Esophagus muscularis mucosa (tissue), 4 donors: ENCODE measurements at places on chromosomes 3 and 15. TPM values are rescaled to one million over a fixed set of nuclear protein-coding genes. Genes with fewer than 3 reads are reported as not detected.

Gene GOLGA8M
- 1.7 TPM for total RNA-seq

Gene SLC9A9
- 15.0 TPM for total RNA-seq

GRCh38 chr3:58158442-58159153, 52.2 kb downstream of the DNASE1L3 start:
- no peak for DNase-seq

DNA sequence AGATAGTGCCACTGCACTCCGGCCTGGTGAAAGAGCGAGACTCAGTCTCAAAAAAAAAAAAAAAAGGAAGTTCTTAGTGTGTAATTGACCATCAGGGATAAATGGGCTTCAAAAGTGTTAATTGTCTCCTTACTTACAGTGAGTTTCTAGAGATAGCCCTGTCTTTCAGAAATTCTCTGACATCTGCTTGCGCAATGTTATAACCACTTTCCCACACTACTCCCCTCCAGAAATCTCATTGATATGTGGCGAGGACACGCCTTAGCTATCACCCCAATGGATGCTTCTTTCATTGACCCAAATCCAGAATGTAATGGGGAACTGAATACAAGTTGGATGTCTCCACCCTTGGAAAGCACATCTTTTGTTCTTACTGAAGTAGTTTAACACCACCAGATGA, 70.9 kb downstream of the GMPS start:
- no peak for DNase-seq

Gene A4GNT
- total RNA-seq, result not detected

Gene TMEM39A
- total RNA-seq, result 29.0 TPM

DNA sequence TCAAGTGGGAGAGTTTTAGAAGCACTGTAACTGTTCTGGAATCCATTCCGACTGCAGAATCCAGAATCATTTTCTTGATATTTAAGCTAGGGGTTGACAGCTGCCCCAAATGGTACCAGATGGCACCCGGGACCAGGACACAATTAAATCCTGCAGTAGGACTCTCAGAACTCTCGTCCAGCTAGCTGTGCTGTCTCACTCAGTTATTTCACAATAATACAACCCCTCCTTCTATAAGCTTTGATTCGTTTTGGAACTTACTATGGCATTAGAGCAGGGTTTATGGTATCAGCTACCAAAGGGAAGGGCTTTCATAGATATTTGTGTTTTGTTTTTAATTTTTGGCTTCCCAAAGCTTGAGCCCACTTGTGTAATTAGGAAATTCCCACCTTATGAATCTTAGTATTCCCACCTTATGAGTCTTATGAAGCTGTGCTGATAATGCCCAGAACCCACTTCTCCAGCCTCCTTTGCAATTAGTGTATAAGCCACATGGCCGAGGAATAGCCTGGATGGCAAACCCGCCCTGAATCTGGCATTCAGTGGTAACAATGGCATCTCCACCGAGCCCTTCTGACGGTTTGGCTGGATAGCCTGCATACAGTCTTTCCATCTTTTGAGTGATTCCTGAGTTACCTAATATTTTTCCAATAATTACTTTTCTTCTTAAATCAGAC, 120.1 kb downstream of the UACA start:
- no peak for DNase-seq

Gene RHOV
- total RNA-seq, result not detected

Gene HCLS1
- 28.2 TPM for total RNA-seq

GRCh38 chr3:151905647-151906046, 32.2 kb downstream of the SUCNR1 start:
- DNase-seq, result no peak

Gene CPN2
- not detected for total RNA-seq

Gene CYP1A1
- 2.5 TPM for total RNA-seq

Gene CPNE9
- not detected for total RNA-seq

GRCh38 chr3:18422972-18423371, 2.2 kb downstream of the SATB1 start:
- no peak for DNase-seq

DNA sequence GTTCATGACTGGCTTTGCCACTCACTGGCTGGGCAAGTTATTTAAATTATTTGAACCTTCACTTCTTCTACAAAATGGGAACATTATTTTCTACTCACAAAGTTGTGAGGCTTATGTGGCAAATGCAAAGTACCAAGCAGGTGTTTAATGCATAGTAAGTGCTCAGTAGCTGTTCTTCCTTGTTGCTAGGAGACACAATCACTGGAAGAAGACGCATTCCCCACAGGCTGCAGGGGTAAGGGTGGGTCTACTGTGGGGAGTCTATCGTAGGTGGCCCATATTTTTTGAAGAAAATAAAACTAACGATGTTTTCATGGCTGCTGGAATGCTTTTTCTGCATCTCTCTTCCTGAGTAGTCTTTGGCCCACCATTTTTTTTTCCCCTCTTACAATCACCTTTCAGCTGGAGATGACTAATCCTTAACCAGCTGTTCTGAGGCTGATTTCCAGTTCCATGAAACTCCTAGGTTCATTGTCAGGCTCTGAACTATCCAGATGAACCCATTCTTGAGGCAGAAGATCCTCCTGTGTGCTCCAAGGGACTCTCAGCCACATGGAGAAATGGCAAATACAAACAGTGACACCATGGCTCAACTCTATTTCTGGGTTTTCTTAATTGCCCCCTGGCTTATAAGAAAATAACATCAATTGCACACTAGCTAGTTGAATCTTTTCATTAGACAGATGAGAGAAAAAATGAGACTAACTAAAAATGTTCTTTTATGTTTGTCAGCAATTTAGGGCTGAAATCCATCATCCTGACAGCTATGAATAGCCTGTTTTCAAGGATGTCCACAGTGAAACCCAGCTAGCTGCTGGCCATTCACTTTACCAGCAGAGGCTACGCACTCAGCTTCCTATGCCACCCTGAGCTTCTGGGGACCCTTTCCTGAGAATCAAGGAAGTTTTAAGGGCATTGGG, 108.3 kb upstream of the ETV5 start:
- DNase-seq, result no peak

Gene RFT1
- total RNA-seq, result 9.1 TPM

Gene SPTSSB
- total RNA-seq, result not detected
